ENCODE measurements at places on chromosomes 11 and 22. TPM values are rescaled to one million over a fixed set of nuclear protein-coding genes. Genes with fewer than 3 reads are reported as not detected.
A peak's percentile ranks its signal among the peaks of the same experiment; 100 is the strongest.

GRCh38 chr11:120153221-120153620, 15.3 kb upstream of the TRIM29 start:
- peaks cover 15% of the 10 kb centered on the region for H3K27me3 ChIP-seq
- H3K4me3 ChIP-seq = no peak overlapping the region

Gene MMP26
- not detected for total RNA-seq

GRCh38 chr11:34053161-34053686, 1.7 kb downstream of the CAPRIN1 start:
- peaks cover 27% of the 10 kb centered on the region for H3K4me1 ChIP-seq
- no peaks in the 10 kb centered on the region for H3K27me3 ChIP-seq
- H3K36me3 ChIP-seq = peaks cover 20% of the 10 kb centered on the region
- peak overlapping the region; percentile 96 for H3K27ac ChIP-seq
- peak; percentile 87 for DNase-seq
- peak overlapping the region; percentile 92 for H3K4me3 ChIP-seq

DNA sequence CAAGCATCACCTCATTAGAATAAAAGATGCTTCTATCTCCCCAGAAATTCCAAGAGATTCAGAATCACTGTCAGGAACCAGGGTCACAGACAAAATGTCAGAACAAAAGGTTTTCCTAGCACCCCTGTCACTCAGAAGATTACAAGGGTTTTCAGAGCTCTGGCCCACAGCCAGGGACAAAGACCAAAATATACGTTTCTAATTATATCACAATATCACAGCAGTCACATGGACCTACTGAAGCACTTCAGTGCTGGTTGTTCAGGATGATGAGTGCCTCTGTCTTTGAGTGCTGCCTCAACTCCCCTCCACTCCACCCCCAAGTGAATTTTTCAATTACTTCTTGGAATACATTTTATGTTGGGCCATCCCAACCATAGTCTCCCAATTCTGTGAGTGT, 21.9 kb upstream of the RTL6 start:
- H3K27ac ChIP-seq = no peak overlapping the region
- no peaks in the 10 kb centered on the region for H3K4me1 ChIP-seq
- peaks cover 7% of the 10 kb centered on the region for H3K36me3 ChIP-seq
- no peak overlapping the region for H3K4me3 ChIP-seq

GRCh38 chr11:42779555-42779954, 532.2 kb upstream of the API5 start:
- H3K27me3 ChIP-seq = no peaks in the 10 kb centered on the region
- H3K36me3 ChIP-seq = no peaks in the 10 kb centered on the region
- H3K4me3 ChIP-seq = no peak overlapping the region

- no peak for DNase-seq
- H3K36me3 ChIP-seq = no peaks in the 10 kb centered on the region
- H3K4me1 ChIP-seq = no peaks in the 10 kb centered on the region
- no peak overlapping the region for H3K4me3 ChIP-seq
- no peaks in the 10 kb centered on the region for H3K27me3 ChIP-seq
- no peak overlapping the region for H3K27ac ChIP-seq
These were observed 764.8 kb upstream of the FAT3 start for GRCh38 chr11:91459840-91460239.

DNA sequence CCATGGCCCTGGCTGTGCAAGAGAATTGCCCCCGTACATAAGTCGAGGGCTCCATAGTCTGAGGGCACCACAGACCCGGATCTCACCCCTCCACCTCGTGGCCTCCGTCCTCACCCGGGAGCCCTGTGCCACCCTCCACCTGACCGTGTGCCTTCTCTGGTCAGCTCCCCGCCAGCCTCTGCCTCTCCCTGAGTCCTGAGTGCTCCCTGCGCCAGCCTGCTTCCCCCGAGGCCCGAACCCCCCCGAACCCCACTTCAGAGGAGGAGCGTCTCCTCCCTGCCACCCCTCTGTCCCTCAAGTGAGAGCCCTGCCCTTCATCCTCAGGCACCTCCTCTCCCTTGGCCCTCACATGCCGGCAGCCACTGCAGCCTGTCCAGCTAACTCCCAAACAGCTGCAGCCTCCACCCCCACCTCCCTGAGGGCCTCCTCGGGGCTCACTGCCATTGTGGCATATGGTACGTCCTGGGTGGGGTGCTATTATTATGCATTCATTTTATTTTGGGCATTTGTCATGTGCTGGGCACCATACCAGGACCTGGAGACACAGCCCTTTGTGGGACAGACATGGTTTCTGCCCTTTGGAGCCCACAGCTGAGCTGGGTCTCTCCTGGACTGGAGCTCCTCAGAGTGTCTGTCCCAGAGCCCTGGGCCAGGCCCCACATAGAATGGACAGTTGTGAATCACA, 67.2 kb downstream of the MYO7A start:
- no peaks in the 10 kb centered on the region for H3K27me3 ChIP-seq
- no peak overlapping the region for H3K27ac ChIP-seq
- H3K4me3 ChIP-seq = no peak overlapping the region

- H3K36me3 ChIP-seq = peaks cover 4% of the 10 kb centered on the region
- no peak for DNase-seq
- H3K4me1 ChIP-seq = peaks cover 48% of the 10 kb centered on the region
- H3K4me3 ChIP-seq = no peak overlapping the region
- H3K27me3 ChIP-seq = no peaks in the 10 kb centered on the region
These were observed 11.2 kb upstream of the GAB2 start for GRCh38 chr11:78428773-78429172.

- H3K36me3 ChIP-seq = peaks cover 4% of the 10 kb centered on the region
- no peak overlapping the region for H3K27ac ChIP-seq
- peaks cover 28% of the 10 kb centered on the region for H3K4me1 ChIP-seq
- H3K4me3 ChIP-seq = peak overlapping the region; percentile 75
- H3K27me3 ChIP-seq = peaks cover 53% of the 10 kb centered on the region
These were observed 131.4 kb upstream of the C11orf58 start for GRCh38 chr11:16606784-16607674.

Measured in activated CD4-positive, alpha-beta memory T cell treated with anti-CD3 and anti-CD28 coated beads for 36 hours (primary cell).